ENCODE measurements at places on chromosomes 1 and 21. TPM values are rescaled to one million over a fixed set of nuclear protein-coding genes. Genes with fewer than 3 reads are reported as not detected.

DNA sequence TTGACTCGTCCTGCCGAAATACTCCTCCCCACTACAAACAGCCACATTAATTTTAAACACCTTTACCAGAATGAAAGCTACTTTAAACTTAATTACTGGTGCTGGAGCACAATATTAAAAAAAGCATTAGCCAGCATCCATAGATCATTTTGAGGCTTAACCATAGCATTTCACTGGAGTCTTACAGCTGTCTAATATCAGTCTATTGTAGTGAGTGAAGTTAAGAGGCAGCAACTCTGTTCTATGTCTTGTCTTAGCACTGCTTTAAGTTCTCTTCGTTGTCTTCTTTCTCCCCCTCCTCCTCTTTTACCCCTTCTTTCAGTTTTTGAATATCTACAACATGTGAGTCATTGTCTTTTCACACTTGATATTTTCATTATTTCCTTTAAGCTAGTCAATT lies 49.3 kb downstream of the ADGRL2 start:
- no peak for DNase-seq

- no peak for DNase-seq
Observed at GRCh38 chr1:242211254-242212022, 212.5 kb upstream of the MAP1LC3C start.

DNA sequence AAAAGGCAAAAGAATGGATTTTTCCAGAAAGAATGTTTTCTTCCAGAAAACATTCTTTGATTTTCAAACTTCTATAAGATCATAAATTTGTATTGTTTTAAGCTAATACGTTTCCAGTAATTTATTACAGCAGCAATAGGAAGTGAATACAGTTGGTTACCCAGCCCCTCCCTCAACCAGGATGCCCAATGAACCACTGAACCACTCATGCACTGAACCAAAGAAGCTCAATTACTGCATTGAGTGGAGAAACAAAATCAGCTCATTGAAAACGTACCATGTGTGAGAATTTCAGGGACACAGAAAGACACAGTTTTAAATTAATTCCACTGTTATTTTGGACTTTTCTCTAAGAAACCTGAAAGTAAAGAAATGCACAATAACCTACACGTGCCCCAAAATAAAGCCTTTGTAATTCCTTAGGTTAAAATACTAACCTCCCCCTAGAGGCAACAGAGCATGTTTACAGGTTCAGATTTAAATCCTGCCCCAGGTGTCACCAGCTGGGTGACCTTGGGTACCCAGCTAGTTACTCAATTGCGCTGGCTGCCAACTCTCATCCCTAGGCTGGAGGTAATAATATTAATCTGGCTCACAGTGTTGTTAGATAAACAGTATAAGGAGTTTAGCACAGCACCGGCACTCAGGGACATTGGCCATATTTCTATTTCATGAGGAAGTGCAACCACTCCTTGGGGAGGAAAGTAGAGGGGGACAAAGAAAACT lies 111.7 kb downstream of the NMNAT2 start:
- DNase-seq, result no peak

DNA sequence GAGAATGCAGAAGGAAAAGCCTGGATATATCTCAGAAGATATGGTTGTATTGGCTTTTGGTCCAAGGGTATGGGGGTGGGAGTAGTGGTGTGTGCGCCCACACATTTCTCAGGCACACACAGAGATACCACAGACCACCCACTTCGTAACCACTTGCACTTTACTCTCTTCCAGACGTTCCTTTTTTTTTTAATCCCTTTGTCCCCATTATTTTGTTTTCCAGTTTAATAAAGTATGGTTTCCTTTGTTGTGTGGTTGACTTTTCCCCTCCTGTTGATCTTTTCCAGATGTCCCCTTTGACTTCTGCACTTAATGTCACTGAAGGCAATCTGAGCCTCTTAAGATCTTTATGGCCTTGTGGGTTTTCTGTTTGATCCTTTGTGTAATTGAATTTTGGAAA lies 10.5 kb upstream of the TARS2 start:
- DNase-seq, result no peak

DNA sequence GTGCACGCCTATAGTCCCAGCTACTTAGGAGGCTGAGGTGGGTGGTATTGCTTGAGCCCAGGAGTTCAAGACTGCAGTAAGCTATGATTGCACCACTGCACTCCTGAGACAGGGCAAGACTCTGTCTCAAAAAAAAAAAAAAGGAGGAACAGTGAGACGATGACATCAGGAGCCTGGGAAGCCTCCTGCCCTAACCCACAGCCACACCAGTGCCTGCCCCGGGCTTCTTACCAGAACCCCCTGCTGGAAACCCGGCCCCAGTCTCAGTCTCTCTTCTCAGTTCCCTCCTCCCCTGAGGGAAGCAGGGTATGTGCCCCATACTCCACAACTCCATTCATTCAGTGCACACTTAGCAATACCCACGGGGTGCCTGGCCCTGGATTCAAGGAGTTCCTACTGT lies 9.1 kb downstream of the COL8A2 start:
- no peak for DNase-seq

DNA sequence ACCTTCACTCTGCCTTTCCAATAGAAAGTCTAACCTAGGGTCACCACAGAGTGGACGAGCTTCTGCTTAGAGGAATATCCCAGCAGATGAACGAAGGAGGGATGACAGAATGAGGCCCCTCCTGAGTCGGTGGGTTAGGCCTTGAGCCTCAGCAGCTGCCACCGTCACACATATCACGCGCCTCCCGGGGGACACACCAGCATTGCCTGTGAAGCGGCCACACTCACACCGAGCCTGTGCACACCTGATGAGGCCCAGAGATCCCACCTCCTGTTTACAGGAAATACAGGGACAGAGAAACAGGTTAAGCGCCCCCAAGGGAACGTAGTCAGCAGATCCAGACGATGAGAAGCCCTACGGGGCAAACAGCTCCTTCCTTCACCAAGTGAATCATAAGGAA lies 25.1 kb upstream of the LRRC47 start:
- no peak for DNase-seq

- DNase-seq, result no peak
Observed at GRCh38 chr21:41614511-41614910, 106.6 kb upstream of the TMPRSS2 start.

DNA sequence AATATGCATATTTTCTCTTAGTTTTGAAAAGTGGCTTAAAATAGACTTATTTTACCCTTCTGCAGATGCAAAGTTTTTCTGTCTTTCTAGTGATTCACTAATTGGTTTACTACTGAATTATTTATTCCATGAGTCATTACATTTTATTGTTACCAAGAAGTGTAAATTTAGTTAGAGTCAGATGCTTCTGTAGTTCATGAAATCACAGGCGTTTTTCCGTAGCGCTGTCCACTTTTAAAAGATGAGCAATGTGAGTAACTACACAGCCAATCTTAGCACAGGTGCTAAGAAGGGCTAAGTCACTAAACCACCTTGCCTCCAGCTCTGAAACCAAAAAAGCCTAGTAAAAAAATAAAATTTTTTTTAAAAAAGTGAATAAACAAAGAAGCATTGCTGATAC lies 24.7 kb downstream of the RGS13 start:
- DNase-seq, result peak; percentile 35

- DNase-seq, result no peak
Observed at GRCh38 chr1:162200096-162200847, 130.8 kb downstream of the NOS1AP start.

DNA sequence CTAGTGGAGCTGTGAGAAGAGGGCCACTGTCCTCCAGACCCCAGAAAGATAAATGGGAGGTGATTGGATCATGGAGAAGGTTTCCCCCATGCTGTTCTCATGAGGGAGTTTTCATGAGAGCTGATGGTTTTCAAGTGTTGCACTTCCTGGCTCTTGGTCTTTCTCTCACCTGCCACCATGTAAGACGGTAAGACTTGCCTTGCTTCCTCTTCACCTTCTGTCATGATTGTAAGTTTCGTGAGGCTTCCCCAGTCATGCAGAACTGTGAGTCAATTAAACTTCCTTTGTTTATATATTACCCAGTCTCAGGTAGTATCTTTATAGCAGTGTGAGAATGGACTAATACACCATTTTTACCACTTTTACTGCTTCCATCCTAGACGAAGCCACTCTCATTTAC lies 27.6 kb downstream of the GPR88 start:
- no peak for DNase-seq

DNA sequence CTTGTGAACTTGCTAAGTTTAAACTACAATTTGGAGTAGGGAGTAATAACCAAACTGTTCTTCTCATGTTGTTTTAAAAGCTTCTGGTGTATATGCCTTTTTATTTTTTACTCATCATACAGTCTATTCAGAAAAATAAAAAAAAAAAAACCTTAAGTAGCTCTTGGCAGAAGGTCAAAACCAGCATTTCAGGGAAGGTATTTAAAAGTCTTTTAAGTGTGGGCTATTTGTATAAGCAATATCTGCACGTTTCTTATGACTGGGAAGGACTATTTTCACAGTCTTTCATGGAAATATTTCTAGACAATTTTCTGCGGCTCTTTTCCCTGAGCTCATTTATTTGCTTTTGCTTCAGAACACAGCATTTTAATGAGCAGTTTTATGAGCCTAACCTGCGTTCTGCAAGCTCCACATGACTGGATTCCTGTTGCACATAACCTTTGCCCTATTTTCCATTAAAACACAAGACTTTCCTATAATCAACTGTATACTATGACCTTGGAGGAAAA lies 60.9 kb upstream of the C1orf105 start:
- DNase-seq, result no peak

DNA sequence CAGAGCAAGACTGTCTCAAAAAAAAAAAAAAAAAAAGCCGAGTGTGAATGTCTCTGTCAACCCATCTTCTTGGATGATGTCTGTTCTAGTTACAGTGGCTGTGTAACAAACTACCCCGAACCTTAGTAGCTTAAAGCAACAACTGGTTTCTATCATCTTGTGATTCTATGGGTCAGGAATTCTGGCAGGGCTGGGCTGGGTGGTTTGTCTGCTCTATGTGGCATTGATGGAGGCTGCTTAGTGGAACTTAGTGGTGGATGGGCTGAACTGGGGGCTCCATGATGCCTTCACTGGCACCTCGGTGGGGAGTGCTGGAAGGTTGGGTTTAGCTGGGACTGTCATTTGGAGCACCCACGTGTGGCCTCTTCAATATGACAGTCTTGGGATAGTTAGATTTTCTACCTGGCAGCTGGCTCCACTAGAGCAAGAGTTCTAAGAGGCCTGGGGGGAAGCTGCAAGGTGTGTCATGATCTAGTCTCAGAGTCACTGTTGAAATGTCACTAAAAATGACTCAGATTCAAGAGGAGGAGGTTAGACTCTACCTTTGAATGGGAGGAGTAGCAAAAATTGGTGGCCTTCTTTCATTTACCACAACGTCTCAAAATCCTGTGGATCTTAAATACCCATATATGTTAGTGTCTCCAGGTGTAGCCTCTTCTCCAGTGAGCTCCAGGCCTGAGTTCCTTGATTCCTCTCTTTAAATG lies 18.6 kb downstream of the ACOT11 start:
- peak; percentile 20 for DNase-seq

- no peak for DNase-seq
Observed at GRCh38 chr21:17732306-17732705, 86.8 kb downstream of the C21orf91 start.

- no peak for DNase-seq
Observed at GRCh38 chr1:9835404-9835757, 11.6 kb upstream of the CLSTN1 start.

DNA sequence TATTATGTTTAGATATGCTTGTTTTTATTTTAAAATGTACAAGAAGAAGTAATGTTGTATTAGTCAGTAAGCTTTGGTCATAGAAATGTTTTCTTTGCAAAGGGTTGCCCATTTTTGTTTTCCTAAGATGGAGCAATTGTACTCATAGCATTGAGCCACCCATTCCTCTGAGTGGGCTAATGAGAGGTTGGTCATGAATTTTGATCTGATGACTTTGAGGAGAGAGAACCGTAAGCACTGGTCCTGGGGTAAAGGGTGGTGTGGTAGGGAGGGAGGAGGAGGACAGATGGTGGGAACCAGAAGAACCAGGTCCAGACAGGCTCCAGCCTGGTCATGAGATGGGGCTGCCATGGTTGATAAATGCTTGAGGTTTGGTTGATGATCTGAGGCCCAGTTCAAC lies 15.9 kb upstream of the SLC6A9 start:
- no peak for DNase-seq

- DNase-seq, result no peak
Observed at GRCh38 chr1:71885171-71885570, 397.2 kb downstream of the NEGR1 start.

- no peak for DNase-seq
Observed at GRCh38 chr1:160858507-160858906, 4.2 kb downstream of the CD244 start.

DNA sequence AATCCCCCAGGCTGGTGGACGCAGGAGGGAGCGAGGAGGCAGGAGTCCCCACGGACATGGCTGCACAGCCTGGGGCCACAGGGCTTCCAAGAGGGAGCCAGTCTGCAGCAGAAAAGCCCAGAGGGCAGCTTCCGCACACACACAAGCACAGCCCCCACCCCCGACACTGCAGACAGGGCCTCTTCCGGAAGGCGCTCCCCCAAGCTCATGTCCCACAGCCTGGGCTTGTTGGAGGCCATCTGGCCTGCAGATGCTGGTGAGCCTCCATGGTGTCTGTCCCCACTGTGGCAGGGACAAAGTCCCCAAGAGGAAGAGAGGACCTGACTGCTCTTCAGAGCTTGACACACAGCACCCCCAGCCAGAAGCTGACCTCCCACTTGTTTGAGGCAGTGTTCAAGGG lies 13.4 kb upstream of the KIAA1614 start:
- no peak for DNase-seq

GRCh38 chr1:201252944-201253371 lies 30.3 kb upstream of the PKP1 start:
- DNase-seq, result no peak

DNA sequence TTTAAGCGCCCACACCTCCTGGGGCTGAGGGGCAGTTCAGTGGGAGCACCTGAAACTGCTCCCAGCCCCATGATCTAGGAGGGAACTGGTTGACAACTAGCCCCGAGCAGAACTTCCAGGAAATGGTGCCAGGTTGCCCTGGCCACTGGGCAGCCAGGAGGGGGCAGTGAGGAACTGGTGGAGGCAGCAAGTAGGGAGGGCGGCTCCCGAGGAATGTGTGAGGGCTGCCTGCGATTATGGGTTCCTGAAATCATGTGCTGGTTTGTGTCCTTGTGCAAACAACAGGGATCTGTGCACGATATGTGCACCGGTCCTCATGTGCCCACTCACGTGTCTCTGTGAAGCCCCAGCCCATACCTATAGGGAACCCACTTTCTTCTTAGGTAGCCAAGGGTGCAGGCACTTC lies 9.9 kb downstream of the GPR3 start:
- peak; percentile 57 for DNase-seq

The RBM11 gene
- 5.1 TPM for total RNA-seq

The AMY2A gene
- total RNA-seq, result not detected

The TRIM58 gene
- 0.18 TPM for total RNA-seq

The HLX gene
- total RNA-seq, result 0.23 TPM

The INSRR gene
- 0.18 TPM for total RNA-seq

The FABP3 gene
- not detected for total RNA-seq
